ENCODE measurements at places on chromosomes 11 and 22.

- no peak for DNase-seq
Observed at GRCh38 chr22:48968201-48968959, 859.3 kb downstream of the BRD1 start.

- no peak for DNase-seq
Observed at GRCh38 chr11:78179459-78180071, 8.9 kb downstream of the KCTD21 start.

DNA sequence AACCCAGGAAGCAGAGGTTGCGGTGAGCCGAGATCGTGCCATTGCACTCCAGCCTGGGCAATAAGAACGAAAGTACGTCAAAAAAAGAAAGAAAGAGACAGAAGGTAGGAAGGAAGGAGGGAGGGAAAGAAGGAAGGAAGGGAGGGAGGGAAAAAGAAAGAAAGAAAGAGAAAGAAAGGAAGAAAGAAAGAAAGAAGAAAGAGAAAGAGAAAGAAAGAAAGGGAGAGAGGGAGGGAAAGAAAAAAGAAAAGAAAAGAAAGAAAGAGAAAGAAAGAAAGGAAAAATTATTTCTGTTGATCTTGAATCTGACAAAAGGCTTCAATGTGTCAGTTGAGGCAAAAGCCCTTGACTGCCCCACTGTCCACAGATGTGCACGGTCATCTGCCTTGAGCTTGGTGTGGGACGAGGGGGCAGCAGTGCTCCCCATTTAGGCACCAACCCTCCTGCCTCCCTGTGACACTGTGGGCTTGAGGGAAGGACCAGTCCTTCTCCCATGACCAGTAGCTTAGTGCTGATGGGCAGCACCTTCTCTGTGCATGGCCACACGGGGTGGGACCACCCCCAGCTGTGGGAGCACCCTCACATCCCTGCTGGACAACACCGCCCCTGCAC lies 24.4 kb downstream of the KCTD17 start:
- no peak for DNase-seq

GRCh38 chr11:108597736-108598355 lies 4.3 kb upstream of the EXPH5 start:
- no peak for DNase-seq

DNA sequence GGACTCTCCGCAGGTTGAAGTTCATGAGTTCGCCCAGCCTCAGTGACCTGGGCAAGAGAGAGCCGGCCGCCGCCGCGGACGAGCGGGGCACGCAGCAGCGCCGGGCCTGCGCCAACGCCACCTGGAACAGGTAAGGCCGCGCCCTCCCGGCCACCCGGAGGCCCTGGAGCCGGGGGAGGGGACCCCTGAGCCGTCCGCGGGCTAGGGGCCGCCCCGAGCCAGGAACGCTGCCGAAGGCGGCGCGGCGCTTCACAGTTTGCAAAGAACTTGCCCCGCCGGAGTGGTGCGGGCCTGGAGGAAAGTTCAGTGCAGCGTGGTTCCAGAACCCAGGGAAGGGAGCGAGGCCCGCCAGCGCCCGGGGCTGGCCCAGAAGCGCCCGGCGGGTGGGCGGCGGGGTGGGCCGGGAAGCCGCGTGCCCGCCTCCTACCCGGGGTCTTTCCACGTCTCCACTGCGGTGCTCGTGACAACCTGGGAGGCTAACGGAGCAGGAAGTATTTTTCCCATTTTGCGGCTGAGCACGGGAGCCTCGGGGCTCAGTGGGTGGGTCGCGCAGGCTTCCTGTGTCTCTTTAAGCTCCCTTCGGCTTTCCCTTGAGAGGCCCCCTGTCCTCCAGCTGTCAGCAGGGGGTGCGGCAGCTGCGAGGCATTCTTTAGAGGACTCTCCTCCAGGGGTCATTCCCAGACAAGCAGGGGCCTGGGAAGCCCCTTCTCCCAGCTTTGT lies 635 bp downstream of the PRR5 start:
- no peak for DNase-seq

DNA sequence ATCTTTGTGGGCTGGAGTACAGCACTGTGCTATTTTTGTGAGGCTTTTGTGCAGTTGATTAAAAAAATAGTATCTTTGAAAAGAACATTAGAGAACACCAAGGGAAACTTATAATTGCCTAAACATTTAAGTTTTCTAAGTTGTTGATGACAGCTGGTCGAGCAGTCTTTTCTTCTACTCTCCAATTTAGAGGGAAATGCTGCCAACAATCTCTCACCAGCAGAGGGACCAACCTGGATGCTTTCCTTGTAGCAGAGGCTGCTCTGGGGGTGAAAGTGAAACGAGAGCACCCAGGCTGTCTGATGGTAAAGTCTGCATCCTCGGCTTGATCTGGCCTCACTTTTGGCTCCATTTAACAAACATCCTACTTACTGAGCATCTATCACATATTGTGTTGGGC lies 1286.5 kb upstream of the TENM4 start:
- peak; percentile 37 for DNase-seq

DNA sequence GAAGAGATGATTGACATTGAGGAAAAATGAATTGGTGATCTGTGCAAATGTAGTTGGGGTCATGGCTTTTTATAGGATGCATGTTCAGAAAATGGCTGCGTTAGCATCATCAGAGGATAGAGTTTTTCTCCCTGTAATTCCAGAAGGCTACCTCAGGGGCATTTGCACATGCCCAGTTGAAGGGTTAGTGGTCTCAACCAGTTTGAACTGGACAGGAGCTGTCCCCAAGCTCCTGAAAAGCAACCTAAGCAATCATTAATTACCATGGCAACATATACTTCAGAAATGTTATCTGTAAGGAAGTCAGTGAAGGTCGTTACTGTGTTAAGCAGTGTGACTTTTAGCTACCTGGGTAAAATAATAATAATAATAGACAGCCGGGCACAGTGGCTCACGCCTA lies 29.3 kb downstream of the TUG1 start:
- DNase-seq, result no peak

GRCh38 chr11:23944923-23945322 lies 551.9 kb upstream of the LUZP2 start:
- DNase-seq, result peak; percentile 33

GRCh38 chr11:46247659-46248058 lies 29.8 kb upstream of the CREB3L1 start:
- no peak for DNase-seq

GRCh38 chr11:50298182-50298988 lies 265.7 kb downstream of the OR4C45 start:
- DNase-seq, result no peak

- no peak for DNase-seq
Observed at GRCh38 chr22:24033731-24034130, 22.6 kb downstream of the CABIN1 start.

DNA sequence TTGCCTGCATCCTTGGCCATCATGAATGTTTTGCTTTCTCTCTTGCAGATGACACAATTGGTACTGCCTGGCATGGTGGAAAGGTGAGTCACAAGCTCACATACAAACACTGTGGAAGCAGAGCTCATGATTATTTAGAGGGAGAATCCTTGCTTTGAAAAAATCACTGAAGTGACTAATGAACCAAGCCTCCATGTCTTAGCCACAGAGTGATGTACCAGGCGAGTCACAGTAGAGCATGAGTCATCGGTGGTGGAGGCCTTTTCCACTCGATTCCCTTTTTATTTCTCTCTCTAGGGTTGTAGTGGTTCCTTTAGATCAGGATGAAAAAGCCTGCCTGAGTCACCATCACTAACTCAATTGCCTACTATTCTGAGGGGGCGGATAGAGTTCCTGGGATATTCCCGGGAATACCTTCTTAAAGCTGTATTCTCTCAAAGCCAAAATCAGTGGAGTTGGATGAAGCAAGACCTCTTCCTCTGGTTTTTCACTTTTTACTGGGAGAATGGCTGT lies 49.6 kb upstream of the ALKBH3 start:
- no peak for DNase-seq

DNA sequence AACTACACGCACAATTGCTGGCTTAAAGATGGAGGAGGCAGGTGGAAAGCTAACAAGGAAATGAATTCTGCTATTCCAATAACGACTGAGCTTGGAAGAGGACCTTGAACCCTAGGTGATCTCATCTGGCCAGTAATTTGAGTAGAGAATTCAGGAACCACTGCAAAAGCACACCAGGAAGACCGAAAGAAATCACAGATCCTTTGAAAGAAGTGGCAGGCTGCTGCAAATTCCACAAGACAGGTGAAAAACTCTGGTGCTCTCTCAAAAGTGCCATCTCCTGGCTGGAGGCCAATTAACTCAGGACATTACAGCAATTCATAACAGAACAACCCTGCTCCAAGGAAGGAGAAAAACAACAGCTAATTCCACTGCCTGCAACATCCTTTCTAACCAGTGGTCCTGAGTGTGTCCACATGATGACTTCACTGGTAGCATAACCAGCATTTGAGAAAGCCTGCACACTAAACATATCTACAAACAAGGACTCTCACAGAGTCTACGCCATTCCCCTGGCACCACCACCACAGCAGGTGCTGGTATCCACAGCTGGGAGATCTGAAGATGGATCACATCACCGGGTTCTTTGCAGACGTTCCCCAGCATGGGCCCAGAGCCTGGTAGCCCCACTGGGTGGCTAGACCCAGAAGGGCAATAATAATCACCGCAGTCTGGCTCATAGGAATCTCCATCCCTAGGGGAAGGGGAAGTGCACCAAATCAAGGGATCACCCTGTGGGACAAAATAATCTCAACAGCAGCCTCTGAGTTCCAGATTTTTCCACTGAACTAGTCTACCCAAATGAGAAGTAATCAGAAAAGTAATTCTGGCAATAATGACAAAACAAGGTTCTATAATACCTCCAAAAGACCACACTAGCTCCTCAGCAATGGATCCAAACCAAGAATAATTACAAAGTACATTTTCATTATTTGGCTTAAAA lies 44.9 kb upstream of the CLTCL1 start:
- no peak for DNase-seq

DNA sequence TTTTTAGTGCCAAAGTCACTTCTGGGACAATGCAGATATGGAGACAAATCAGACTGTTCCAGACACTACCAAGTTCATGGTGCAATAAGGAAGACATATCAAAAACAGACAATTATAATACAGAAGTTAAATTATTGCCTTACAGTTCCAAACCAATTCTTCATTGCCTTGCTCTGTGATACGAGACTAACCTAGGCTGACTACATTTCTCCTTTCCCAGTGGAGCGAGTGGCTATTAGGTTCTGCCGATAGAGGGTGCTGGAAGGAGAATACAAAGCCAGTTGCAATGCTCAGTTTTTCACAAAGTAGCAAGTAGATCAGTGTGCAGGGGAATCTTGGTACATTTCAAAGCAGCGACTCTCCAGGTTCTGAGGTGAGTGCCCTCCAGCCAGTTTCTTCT lies 67.8 kb downstream of the FAM168A start:
- DNase-seq, result no peak

DNA sequence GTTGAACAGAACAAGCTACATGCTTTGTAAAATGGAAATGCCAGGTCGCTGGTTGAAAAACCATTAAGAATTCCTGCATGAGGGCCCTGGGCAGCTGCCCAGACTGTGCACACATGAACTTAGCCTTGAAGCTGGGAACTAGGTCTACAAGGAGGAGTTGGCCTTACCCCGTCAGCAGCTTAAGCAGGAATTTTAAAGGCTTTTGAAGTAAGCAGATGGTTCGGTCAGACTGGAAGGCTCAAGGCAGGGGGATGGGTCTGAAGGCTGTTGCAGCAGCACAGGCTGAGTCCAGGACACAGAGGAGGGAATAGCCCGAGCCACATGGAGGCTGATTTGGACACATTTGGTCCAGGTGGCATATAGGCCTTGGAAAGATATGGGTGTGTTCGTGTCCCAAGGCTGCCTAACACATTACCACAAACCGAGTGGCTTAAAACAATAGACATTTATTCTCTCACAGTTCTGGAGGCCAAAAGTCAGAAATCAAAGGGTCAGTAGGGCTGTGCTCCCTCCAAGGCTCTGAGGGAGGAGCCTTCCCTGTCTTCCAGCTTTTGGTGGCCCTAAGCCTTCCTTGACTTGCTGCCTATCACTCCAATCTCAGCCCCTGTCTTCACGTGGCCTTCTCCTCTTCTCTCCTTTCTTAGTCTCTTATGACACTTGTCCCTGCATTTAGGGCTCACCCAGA lies 11.6 kb downstream of the LIF start:
- no peak for DNase-seq

GRCh38 chr11:10450462-10451425 lies 4.3 kb upstream of the AMPD3 start:
- no peak for DNase-seq

- DNase-seq, result no peak
Observed at GRCh38 chr11:11995601-11996000, 12.8 kb downstream of the DKK3 start.

DNA sequence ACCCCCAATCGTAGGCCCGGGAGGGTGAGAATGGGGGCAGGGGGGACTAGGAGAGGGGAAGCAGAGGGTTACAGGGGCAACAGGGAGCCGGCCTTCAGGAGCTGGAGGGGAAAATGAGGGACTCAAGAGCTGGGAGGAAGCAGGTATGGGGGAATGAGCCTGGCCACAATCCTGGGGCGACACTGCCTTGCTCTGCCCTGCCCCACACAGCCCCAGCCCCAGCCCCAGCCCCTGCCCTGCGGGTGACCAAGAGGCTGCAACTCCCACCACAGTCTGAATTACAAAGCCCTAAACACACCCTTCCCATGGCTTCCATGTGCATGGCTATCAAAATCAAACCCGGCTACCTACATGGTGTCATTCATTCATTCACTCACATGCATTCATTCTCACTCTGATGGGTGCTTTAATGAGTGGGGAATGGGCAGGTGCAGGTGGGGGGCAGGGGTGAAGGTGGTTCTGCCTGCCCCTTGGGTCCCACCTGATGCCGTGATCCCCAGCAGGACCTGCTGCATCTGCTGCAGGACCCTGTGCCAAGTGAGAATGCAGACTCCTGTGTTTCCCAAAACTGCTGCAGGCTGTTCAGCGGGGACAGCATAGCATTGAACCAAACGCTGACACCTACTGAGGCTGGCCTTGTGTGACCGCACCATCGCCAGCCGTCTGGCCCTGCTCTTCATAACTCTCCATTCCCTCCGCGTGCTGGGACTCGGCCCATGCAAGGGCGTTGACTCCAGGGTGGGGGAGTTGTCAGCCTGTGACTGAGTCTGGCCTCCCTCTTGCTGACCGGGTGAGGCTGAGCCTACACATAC lies 9.5 kb upstream of the LINC01488 start:
- DNase-seq, result no peak

DNA sequence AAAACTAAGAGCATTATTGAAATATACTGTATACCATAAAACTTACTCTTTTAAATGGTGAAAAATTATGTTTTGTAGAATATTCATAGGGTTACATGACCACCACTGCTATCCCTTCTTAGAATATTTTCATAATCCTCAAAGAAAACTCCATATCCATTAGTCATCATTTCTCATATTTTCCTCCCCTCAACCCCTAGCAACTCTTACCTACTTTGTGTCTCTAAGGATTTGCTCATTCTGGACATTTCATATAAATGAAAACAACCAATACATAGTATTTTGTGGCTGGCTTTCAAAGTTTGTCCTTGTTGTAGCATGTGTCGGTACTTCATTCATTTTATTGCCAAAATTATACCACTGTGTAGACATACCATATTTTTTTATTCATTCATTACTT lies 863.8 kb downstream of the KCNA4 start:
- no peak for DNase-seq
